ENCODE measurements at places on chromosomes 3 and 15.

- DNase-seq = no peak
These were observed 123.4 kb upstream of the MEF2A start for GRCh38 chr15:99442252-99442897.

DNA sequence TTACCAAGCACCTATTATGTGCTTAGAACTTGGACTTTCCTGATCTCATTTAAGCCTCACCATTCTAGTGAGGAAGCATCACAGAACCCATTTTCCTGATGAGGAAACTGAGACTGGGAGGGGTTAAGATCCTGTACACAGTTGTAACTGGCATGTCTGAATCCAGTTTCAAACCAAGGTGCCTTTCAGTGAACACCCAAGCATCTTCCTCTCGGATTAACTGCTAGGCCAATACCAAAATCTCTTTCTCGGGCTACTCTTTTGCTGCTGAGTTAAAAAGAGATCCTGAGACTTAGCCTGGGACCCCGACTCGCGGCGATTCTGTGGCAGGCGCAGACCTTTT is 578 bp upstream of the CEMIP start:
- no peak for DNase-seq

DNA sequence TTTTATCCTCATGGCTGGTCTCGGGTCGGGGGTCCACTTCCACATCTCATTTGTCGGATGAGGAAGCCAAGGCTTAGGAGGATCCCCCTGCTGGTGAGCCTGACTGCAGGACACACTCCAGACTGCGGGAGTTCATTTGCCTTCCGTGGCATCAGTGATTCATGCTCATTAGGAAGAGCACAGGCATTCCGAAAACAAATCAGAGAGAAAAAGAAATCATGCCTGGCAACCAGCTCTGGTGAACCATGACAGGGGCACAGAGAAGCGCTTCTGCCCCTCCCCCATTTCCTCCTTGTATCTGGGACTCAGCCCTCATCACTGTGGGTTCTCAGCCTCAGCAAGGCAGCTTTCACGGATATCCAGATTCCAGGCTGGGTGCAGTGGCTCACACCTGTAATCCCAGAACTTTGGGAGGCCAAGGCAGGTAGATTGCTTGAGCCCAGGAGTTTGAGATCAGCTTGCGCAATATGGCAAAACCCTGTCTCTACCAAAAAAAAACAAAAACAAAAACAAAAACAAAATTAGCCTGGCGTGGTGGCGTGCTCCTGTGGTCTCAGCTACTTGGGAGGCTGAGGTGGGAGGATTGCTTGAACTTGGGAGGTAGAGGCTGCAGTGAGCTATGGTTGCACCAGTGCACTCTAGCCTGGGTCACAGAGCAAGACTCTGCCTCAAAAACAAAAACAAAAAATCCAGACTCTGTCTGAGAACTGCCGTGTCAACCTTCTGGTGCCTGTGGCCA is 28.4 kb downstream of the IRAK2 start:
- DNase-seq = peak; percentile 45

DNA sequence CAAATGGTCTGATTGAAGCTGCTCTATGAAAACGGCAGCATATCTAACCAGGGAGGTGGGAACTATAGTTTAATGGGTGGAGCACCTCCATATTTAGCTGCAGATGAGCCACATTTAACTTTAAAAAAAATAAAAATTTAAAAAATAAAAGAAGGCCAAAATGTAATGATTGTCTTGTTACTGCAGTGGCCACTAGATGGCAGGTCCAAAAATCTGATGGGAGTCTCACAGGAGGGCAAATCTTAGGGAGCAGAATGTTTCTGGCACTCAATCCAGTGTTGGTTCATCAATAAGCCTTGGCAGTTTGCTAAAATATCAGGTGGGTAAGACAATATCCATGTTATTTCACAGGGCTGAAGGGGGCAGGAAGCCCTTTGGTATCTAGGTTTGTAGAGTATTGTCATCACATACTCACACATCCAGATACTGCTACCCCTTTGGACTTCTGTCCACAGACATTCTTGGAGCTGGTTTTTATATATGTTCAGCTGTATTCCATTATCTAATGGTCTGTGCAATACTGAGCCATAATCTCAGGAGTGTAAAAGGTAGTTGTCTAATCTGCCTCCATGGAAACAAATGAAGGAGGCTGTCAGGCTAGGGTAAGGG is 233.3 kb downstream of the TIGIT start:
- no peak for DNase-seq

GRCh38 chr15:42549032-42549491 is 424 bp downstream of the HAUS2 start:
- DNase-seq = no peak

DNA sequence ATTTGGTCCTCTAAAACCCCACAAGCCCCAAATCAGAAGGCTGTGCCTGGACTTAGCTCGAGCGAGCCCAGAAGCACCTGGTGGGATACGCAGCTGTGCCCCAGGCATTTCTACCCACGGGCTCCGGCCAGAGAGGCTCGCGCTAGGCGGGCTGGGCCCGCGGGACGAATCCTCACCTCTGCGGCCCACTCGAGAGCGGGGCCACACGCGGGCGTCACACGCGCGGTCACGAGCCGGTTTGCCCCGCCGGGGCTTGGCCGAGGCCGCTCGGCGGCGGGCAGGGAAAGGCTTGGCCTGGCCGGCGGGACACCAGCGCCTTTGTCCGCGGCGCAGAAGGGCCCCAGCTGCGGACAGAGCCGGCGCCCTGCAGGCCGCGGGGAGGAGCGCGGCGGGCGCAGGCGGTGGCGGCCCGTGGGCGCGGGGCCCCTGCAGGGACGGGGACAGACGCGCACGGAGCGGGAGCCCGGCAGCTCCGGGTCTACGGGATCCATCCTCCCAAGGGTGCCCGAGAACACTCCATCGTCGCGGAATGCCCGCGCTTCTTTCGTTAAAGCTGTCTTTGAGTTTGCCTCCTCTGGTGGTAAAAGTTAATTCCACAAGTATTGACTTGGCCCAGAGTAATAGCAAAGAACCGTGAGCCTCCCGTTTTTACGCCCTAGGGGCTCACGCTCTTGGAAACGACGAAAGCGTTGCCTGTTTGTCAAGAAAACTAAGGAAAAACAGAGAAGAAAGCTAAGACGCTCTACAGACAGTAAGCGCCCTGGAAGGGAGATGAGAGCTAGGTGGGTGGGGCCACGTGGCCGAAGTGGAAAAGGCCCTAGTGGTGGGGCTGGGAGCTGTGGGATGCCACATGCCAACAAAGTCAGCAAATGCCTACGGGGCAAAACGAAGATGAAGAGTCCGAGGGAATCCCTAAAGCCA is 26.4 kb downstream of the TYRO3 start:
- peak; percentile 36 for DNase-seq

DNA sequence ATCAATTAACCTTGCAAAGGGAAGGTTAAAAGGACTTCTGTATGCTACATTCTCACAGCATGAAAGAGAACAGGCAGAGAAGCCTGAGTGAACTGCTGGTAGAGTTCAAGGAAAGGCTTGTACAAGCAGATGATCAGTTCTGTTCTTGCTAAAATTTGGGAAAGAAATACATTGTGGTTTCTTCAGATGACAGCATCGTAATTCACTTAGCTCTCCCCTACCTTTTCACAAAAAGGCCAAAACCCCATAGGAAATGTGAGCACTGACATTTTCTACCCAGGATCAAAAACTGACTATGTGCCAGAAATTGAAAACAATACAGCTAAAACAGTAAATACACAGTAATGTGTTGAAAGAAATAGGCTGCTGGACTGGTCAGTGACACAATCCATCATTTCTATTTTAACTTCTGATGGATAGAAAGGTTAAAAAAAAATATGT is 216.4 kb downstream of the DPH6 start:
- DNase-seq = no peak

- DNase-seq = no peak
These were observed 15.3 kb upstream of the ABHD17C start for GRCh38 chr15:80679804-80680175.

GRCh38 chr3:190429681-190430080 is 20.0 kb downstream of the TMEM207 start:
- DNase-seq = no peak

DNA sequence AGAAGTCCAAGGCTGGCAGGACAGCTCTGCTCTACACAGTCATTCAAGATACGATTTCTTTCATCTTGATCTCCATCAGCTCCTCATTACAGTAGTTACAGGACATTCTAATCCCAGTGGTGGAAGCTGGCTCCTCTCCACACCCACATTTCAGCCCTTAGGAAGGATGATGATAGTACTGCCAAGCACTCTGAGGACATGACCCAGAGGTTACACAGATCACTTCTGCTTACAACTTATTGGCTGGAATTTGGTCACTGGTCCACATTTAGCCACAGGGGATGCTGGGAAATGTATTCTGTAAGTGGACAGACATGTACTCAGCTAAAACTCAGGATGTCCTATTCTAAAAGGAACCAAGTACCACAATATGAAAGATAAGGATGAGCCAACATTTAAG is 77.1 kb downstream of the IQCH start:
- no peak for DNase-seq

- DNase-seq = no peak
These were observed 21.0 kb downstream of the C2CD4A start for GRCh38 chr15:62087671-62088352.

- no peak for DNase-seq
These were observed 41.0 kb upstream of the TBC1D5 start for GRCh38 chr3:17783426-17783825.

- DNase-seq = no peak
These were observed 58.7 kb upstream of the PLXND1 start for GRCh38 chr3:129665024-129665768.

GRCh38 chr3:105905328-105905727 is 36.5 kb upstream of the CBLB start:
- DNase-seq = no peak

- DNase-seq = no peak
These were observed 17.7 kb downstream of the RPL22L1 start for GRCh38 chr3:170852324-170852723.

- no peak for DNase-seq
These were observed 78.0 kb upstream of the MBNL1 start for GRCh38 chr3:152190636-152191183.

DNA sequence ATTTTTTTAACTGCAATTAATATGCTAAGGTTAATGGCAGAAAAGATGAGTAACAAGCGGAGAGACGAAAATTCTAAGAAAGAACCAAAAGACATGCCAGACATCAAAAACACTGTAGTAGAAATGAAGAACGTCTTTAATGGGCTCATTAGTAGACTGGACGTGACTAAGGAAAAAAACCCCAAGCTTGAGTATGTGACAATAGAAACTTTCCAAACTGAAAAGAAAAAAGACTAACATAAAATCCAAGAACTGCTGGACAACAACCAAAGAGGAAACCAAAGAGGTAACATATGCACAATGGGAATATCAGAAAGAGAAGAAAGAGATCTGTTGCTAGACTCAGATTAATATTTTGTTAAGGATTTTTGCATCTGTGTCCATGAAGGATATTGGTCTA is 94.6 kb upstream of the SETMAR start:
- DNase-seq = no peak

- DNase-seq = no peak
These were observed 2.7 kb downstream of the ALS2CL start for GRCh38 chr3:46690798-46691197.

DNA sequence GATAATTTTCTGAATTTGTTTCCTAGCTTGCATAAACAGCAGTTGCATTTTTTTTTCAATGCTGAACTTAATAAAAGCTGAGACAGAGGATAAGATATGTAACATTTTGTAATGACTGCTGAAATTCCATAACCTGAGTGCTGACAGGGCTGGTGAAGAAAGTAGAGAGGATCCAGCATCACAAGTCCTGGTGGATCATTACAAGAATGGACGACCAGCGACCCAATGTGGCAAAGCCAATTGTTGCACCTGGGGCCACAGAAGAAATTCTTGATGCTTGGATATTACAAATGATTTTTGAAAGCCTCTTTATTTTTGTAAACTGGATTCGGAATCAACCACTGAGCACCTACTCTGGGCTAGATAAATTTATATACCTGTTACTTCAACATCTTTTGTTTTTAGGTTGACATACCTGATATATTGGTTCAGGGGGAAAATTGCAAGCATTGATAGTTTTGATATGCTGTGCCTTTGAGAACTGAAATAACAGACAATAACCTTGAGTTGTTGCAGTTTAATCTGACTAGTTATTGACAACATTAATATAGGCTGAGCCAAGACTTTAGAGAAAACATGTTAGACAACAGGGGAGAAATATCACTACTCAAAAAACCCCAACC is 3.9 kb upstream of the ACTL6A start:
- DNase-seq = peak; percentile 17

- DNase-seq = no peak
These were observed 7.9 kb upstream of the CAMK1 start for GRCh38 chr3:9777694-9778021.

DNA sequence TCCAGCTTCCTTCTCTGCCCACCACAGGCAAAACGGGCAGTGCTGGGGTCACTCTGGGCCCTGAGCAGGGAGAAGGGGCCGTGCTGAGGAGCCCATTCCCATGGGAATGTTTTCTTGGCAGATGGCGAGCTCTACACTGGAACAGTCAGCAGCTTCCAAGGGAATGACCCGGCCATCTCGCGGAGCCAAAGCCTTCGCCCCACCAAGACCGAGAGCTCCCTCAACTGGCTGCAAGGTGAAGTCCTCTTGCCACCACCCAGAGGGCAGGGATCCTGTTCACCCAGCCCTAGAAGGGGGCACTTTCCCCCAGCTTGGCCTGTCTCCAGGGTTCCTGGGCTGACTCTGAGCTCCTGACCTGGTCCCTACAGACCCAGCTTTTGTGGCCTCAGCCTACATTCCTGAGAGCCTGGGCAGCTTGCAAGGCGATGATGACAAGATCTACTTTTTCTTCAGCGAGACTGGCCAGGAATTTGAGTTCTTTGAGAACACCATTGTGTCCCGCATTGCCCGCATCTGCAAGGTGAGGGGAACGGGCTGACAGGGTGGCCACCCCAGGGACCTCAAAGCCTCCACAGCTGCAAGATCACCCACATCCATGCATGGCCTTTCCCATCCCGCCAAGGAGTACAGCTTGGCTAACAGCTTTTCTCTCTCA is 12.4 kb downstream of the CIB1 start:
- DNase-seq = no peak

DNA sequence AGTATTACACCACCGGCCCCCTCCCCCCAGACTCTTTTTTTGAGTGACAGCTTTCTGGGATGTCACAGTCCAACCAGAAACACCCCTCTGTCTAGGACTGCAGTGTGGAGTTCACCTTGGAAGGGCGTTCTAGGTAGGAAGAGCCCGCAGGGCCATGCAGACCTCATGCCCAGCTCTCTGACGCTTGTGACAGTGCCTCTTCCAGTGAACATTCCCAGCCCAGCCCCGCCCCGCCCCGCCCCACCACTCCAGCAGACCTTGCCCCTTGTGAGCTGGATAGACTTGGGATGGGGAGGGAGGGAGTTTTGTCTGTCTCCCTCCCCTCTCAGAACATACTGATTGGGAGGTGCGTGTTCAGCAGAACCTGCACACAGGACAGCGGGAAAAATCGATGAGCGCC is 63.6 kb downstream of the AAGAB start:
- DNase-seq = no peak
